ENCODE measurements at places on chromosomes 4 and X. TPM values are rescaled to one million over a fixed set of nuclear protein-coding genes. Genes with fewer than 3 reads are reported as not detected.

The SPATA18 gene
- total RNA-seq: 15.4 TPM

The VCX2 gene
- total RNA-seq: not detected

The GLUD2 gene
- total RNA-seq: 3.7 TPM

The PASD1 gene
- total RNA-seq: not detected

The TSPAN7 gene
- not detected for total RNA-seq

The PRKX gene
- total RNA-seq: 19.2 TPM

The CXCL11 gene
- not detected for total RNA-seq

The ATP1B4 gene
- not detected for total RNA-seq

The TACC3 gene
- total RNA-seq: 13.2 TPM

The MTNR1A gene
- not detected for total RNA-seq

The HTN1 gene
- total RNA-seq: not detected

The FAM53A gene
- total RNA-seq: 5.1 TPM

The BCORL1 gene
- total RNA-seq: 1.6 TPM

The PITX2 gene
- 0.59 TPM for total RNA-seq

The ITIH6 gene
- total RNA-seq: not detected

The LINC00632 gene
- total RNA-seq: 7.3 TPM

The TBX22 gene
- not detected for total RNA-seq

The TLR1 gene
- 0.73 TPM for total RNA-seq

The VEGFD gene
- 1.1 TPM for total RNA-seq

The TCEAL2 gene
- not detected for total RNA-seq

The GJB1 gene
- not detected for total RNA-seq

The MYOZ2 gene
- 0.98 TPM for total RNA-seq

The SLITRK2 gene
- 1.8 TPM for total RNA-seq

The APOO gene
- 7.6 TPM for total RNA-seq

The HTR2C gene
- not detected for total RNA-seq

The CT45A1 gene
- not detected for total RNA-seq

The SPANXN3 gene
- not detected for total RNA-seq

The PABPC1L2B gene
- total RNA-seq: not detected

The FOXR2 gene
- total RNA-seq: not detected

The TCP11X2 gene
- not detected for total RNA-seq

The MGAT4D gene
- total RNA-seq: not detected

The RTL9 gene
- total RNA-seq: 0.39 TPM

The GABRA4 gene
- not detected for total RNA-seq

The PRRG3 gene
- 0.73 TPM for total RNA-seq

Measured in subcutaneous preadipocyte (primary cell).